Dorsolateral prefrontal cortex (tissue), 122 donors: ENCODE measurements at places on chromosomes 5 and 9.
A peak's percentile ranks its signal among the peaks of the same experiment; 100 is the strongest.

DNA sequence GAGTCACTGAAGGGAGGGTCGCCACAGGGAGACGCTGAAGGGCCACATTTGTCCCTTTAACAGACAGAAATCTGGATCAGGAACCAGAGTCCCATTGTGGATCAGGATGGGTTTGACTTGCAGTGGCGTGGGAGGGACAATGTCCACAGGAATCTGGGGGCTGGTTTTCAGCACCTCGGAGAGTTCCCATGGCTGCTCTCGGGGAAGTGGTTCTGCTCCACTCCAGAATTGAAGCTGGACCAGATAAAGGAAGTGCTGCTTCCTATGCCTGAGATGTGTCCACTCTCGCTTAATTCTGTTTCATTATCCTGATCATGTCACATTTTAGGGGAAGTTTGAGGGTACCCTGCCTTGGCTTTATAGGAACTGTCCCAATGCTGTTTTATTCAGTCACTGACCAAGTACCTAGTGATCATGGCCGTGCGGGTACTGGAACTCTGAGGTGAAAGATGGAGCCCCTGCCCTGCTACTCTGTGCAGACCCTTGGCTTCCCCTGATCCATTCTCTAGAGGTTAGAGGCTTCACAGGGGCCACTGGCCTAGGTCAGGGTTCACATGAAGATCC is 28.7 kb downstream of the ENHO start:
- DNase-seq, result no peak

GRCh38 chr5:64767959-64768357 is 533 bp downstream of the SREK1IP1 start:
- peak; percentile 34 for DNase-seq

GRCh38 chr5:14161825-14162556 is 18.8 kb downstream of the TRIO start:
- no peak for DNase-seq

DNA sequence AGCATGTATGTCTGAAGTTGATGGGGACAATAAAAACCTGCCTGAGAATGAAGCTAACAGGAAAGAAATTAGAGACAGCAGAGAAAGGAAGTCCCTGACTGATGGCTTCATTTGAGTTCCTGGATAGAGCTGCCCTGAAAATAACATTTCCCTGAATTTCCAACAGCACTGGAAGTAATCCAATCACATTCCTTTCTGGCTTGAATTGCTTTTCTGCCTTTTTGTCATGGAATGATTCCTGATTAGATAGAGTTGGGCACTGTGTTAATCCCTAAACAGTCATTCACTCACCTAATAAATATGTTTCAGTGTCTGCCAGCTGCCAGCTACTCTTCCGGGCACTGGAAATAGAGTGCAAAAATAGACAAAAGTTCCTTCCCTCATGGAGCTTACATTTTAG is 30.0 kb upstream of the SH3RF2 start:
- no peak for DNase-seq

- peak; percentile 69 for DNase-seq
These were observed 1.8 kb downstream of the RNF130 start for GRCh38 chr5:180069589-180070247.

DNA sequence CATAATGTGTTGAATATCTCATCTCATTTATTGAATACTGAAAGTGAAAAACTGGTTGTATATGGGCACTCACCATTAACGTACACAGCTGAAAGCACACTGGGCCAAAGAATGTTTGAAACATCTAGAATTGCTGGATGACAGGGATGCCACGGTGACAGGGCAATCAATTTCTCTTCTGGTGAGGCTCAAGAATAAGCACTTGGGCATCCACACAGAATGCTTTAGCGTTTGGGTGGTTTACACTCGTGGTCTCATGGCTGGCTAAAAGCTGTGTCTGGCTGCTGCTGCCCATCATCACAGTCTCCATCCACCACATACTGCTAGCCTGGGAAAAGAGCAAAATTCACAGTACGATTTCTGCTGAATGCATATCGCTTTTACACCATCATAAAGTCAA is 30.7 kb upstream of the IL31RA start:
- no peak for DNase-seq

GRCh38 chr5:64818245-64818644 is 49.5 kb downstream of the CWC27 start:
- DNase-seq, result no peak

DNA sequence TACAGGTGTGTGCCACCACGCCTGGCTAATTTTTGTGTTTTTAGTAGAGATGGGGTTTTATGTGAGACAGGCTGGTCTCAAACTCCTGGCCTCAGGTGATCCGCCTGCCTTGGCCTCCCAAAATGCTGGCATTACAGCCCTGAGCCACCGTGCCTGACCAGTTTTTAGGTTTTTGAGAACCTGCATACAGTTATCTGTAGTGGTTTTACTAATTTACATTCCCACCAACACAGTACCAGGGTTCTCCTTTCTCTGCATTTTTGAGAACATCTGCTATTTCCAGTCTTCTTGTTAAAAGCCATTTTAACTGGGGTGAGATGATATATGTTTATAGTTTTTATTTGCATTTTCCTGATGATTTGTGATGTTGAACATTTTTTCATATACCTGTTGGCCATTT is 12.8 kb downstream of the DMXL1 start:
- DNase-seq, result no peak

DNA sequence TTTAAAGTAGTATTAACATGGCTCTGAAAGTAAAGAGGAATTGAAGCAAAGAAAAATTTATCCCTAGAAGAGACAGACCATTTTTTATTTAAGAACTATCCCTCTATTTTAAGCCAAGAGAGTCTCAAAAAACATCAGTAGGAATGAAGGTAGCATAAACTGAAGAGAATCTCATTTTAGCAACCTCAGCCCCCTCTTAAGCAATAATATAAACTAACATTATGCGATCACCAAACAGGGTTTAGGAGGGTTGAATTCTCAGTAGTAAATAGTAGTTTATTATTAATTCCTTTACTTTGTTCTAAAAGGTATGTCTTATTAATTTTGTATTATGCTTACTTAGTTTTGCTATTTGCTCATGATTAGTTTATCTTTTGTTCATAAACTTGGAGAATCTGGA is 287.4 kb downstream of the CDK5RAP2 start:
- no peak for DNase-seq

DNA sequence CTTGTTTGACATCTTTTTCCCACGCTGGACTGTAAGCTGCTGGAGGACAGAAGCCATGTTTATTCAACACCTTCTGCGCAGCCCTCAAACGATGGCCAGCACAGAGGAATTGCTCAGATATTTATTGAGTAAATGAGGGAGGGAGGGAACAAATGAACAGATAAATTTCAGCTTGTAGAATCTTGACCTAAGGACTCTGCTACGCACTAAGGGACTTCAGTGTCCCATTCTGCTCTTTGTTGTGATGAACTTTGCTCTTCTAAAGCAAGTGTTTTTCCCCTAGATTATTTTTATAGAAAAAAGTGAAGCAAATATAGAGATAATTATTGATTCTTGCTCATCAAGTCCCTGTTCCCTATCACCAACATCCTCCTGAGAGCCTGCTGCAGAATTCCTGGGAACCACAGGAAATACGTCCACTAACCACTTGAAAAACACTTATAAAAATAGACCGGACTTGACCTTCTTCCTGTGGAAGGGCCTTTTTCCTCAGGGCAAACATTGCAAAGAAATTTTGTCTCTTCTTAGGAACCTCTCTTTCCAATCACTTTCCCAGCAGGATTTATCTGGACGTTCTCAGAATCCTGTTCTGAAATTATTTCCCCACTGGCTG is 54.9 kb downstream of the FGF1 start:
- DNase-seq, result no peak

DNA sequence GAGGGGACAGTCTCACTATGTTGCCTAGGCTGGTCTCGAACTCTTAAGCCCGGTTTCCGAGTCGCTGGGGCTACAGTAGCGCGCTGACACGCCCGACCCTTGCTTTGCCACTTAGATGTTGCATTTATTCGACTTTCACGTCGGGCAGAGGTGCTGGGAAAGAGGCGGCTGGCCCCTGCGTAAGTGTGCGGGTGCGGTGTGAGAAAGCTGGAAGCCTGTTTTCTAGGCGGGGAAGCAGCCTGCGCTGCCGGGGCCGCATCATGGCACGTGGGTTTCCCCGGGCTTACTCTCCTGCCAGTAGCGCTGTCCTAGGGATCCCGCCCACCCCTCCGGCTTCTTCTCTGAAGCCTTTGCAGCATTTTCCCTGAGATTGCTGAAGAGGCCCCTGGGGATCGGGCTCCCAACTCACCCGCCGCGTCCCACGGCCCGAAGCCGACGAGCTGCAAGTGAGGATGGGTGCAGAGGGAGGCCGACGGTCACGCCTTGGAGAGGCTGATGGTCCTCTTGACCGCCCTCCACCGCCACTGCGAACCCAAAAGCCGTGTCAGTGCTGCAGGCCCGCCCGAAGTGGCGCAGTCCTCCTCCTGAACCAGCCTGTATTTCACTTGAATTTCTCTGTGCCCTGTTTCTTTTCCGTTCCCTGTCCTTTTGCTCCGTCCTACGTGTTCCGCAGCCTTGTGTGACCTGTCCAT is 5.8 kb upstream of the TRIM41 start:
- peak; percentile 49 for DNase-seq

DNA sequence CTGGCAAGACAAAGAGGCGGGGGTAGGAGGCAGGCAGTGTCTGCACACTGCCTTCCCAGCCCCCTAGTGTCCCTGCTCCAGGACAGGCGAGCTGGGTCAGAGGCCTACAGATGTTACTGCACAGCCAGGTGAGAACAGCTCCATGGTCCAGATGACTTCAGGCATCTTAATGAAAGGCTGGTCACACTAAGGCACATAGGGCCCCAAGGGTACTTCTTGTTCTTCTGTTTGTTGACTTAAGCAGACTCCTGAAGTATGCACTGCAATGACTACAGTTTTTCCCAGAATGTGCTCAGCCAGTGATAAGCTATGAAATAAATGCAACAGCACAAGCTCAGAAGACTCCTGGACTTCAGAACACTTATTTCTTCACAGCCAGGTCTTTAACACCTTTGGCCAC is 27.4 kb downstream of the ATPSCKMT start:
- no peak for DNase-seq

- no peak for DNase-seq
These were observed 4.3 kb upstream of the AGPAT2 start for GRCh38 chr9:136691316-136692184.

DNA sequence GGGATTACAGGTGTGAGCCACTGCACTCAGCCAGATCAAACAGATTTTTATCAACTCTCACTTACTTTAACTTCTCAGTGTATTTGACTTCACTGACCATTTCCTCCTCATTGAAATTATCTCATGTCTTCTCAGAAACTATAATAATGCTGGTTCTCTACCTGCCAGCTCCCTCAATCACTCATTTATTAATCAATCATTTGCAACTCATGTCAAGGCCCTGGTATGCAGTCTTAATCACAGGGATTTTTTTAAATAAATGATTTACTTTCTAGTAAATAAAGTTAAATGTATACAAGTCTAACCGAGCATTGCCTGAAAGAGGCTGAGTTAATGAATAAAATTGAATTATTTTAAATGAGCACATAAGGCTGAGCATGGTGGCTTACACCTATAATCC is 63.3 kb downstream of the PLPP1 start:
- no peak for DNase-seq

DNA sequence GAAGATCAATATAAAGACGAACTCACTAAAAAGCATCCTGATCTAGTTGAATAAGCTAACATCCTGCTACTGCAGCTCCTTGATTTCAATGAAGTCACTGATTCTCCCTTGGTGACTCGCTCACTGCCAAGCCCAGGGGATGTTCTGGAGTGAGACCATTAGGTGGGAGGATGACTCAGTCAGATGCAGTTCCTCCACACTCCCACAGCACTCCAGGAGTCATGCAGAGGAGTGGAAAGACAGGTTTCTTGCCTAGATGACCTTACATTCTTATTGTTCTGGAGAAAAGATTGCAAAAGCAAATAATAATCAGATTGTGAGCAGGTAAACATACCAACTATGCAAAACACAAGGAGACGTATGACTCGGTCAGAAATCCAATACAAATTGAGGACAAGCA is 15.3 kb downstream of the GCNT4 start:
- DNase-seq, result no peak

GRCh38 chr5:137834498-137835049 is 33.1 kb upstream of the MYOT start:
- DNase-seq, result no peak

- no peak for DNase-seq
These were observed 185.8 kb downstream of the PCSK1 start for GRCh38 chr5:96247097-96247701.

GRCh38 chr5:150579462-150580400 is 60.7 kb upstream of the SYNPO start:
- DNase-seq, result peak; percentile 10

DNA sequence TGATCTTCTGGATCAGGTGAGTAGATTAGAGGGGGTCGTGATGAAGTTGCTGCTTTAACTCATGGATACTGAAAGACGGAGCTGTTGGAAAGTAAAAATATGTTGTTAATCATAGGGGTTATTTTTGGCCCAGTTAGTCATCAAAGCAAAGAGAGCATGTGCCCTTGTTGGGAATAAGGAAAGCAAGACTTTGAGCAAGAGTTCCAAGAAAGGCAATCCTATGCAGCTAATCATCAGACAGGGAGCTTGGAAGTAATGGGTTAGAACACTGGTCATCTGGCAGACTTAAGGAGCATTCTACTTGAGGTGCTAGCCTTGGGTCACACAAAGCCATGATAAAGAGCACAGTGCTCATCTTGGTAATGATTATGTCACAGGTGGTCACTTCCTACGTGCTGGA is 18.3 kb downstream of the ASPN start:
- no peak for DNase-seq

DNA sequence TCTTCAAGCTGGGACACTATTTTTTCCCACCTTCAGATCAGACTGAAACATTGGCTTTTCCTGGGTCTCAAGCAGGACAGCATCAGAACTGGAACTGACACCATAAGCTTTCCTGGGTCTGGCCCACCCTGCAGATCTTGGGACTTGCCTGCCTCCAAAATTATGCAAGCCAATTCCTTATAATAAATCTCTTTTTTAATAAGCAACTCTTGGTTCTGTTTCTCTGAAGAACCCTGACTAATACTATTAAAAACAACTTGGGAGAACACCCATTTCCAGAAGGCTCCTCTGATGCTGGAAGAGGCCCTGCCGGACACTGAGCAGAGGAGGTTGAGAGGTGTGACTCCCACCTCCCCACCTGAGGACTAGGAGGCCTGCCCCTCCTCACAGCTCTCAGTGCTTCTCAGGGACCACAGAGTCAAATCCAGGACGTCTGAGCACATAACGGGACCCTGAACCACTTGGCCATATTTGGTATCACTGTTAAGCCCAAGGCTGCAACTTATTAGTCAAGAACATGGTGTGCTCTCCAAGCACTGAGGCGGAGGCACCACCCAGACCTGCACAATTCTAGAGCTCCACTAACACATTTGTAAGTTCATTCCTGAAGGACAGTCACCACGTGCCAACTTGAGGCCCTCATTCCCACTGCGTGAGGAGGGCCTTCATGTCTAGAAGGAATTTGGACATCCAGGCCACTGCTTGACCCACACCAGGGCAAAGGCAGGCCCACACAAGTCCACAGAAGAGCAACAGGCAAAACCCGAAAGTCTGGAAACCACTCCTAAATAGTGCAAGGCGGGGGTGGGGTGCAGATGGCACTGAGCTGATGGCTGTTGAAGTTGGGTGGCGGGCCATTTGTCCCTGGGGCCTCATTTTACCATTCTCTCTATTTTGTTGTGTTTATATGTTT is 9.5 kb downstream of the SHC3 start:
- no peak for DNase-seq
